ENCODE measurements at places on chromosomes 11 and 22.
A peak's percentile ranks its signal among the peaks of the same experiment; 100 is the strongest.

DNA sequence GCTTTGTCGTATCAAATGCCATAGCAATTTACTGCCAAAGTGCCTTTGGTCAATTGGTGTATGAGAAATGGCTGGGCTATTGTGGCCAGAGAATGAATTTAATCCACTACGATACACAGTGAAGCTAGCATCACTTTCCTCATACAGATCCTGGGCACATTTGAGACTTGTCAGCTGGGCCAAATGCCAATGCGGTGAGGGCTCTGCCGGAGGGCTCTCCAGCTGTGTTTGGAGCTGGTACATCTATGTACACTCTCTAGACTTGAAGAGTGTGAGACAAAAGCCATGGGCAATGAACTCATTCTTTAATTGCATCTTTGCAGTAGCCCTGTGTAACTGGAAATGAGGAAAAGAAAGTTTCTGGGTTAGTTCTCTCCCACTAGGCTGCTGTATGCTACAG lies 1052.9 kb downstream of the NTM start:
- no peak for DNase-seq

GRCh38 chr11:72676861-72677341 lies 2.7 kb upstream of the PDE2A start:
- DNase-seq: peak; percentile 79

DNA sequence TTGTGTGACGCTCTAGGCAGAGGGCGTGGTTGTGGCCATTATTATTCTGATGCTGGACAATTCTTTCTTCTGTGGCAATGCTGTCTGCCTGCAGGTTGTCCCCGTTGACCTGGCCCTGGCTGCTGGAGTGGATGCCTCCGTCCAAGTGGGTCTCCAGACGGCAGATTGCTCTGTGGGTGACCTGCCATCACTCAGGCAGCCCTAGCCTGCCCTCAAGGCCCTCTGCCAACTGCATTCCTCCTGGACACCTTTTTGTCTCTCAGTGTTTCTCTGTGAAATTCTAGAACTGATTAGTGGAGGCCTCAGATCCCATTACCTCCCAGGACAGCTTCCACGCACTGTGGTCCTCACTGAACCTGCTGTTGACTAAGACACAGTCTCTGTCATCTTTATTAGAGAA lies 86.7 kb downstream of the TBC1D22A start:
- DNase-seq: no peak

DNA sequence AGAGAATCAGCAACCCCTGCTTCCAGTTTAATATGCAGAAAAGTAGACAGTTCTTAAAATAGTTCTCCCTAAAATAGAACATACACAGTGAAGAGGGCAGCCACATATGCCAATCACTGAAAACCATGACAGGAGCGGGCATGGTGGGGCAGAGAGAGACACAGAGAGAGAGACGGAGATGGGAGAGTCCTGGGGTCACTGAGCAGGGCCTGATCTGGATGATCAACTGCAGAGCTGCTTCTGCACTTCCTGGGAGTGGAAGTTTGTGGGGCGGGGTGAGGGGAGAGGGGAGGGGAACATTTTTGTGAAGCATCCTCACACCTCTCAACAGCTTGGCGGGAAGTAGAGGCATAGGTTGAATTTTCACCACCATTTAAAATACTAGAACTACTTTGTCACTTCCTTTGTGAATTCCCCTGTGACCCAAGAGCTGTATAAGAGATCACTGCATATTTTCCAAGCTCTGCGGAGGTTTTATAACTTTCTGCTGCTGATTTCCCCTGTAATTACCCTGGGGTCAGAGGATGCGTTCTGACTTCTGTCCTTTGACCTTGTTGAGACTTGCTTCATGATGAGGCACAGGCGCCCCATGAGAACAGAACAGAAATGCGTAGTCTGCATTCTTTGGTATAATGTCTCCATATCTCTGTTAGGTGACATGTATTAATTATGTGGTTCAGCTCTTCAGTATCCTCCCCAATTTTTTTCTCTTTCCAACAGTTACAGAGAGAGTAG lies 419.4 kb downstream of the BRD1 start:
- no peak for DNase-seq

All from germinal center (tissue), 1 donor.